ENCODE measurements at places on chromosomes 3 and 15.

DNA sequence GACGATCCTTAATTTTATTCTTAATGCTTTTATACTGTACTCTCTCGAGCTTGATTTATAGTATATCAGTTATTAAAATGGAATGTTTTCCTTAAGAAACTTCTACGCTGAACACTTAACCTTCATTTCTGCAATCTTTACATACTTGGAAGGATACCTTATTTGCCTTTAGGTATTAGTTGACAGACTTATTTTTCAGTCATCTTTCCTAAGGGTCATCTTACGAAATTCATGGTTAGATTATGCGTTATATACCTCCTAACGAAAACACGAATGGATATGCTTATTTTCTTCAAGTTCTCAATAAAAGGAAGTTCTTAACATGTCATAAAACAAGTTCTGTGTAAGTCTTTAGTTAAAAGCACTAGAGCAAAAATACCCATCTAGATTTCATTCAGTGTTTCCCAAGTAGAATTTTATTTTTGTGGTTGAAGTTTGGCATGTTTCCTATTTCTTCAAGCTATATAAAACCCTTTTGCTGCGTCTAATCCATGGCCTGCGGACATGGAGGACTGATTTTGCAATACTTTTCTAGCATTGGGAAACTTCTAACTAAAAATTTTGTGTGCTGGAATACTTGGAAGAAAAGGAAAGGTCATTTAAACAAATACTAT is 231.3 kb downstream of the TP63 start:
- DNase-seq: no peak

- DNase-seq: no peak
These were observed 3.6 kb downstream of the CLEC3B start for GRCh38 chr3:45029661-45030060.

GRCh38 chr3:151878465-151878864 is 5.0 kb downstream of the SUCNR1 start:
- DNase-seq: no peak

GRCh38 chr3:9669720-9670432 is 20.6 kb downstream of the MTMR14 start:
- no peak for DNase-seq

GRCh38 chr3:73509066-73509465 is 115.7 kb downstream of the PDZRN3 start:
- DNase-seq: no peak

DNA sequence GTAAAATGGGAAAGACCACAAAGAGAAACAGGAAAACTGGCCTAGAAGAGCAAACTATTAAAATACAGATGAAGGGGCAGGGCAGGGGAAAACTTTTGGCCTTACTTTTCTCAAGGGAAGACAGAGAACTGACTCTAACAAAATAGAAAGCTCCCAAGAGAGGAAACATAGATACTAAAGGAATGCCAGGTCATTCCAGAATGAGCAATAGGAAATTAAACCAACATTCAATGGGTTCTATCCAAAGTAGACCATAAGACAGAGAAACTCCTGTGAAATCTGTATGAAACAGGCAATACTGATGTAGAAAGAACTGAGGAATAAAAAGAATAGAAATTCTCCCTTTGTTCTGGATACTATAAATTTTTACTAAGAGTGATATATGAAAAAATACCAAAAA is 491.8 kb downstream of the MECOM start:
- no peak for DNase-seq

DNA sequence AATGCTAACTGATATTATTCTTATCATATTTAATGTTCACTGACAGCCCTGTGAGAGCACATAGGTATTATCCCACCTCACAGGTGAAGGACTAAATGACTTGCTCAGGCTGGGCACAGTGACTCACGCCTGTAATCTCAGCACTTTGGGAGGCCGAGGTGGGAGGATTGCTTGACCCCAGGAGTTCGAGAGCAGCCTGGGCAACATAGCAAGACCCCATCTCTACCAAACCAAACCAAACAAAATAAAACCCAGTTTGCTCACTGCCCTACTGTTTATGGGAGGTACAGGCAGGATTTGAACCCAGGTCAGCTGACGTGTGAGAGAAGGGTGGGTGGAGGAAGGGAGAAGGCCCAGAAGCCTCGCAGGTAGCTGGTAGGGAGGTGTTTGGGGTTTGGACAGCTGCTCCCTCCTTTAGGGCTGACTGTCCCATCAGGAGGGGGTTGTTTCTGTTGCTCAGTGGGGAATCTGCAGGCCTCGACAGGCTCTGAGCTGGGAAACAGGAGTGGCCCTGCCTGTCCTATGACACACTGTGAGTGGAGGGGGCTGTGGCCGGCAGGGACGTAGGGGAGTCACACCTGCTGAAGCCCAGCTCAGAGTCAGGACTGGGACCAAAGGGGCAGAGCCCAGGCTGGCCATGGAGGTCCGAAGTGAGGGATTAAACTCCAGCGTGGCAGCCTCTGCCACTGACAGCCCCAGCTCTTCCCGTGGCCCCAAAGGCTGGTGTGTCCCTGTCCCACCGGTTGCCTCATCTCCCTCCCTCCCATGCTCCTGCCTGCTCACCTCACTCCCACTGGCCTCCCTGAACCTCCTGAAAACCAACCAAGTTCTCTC is 25.3 kb downstream of the BHLHE40 start:
- no peak for DNase-seq

- no peak for DNase-seq
These were observed 1035.8 kb upstream of the CFAP20DC start for GRCh38 chr3:60085649-60086048.

GRCh38 chr3:48013288-48013980 is 2.8 kb downstream of the MAP4 start:
- DNase-seq: no peak

DNA sequence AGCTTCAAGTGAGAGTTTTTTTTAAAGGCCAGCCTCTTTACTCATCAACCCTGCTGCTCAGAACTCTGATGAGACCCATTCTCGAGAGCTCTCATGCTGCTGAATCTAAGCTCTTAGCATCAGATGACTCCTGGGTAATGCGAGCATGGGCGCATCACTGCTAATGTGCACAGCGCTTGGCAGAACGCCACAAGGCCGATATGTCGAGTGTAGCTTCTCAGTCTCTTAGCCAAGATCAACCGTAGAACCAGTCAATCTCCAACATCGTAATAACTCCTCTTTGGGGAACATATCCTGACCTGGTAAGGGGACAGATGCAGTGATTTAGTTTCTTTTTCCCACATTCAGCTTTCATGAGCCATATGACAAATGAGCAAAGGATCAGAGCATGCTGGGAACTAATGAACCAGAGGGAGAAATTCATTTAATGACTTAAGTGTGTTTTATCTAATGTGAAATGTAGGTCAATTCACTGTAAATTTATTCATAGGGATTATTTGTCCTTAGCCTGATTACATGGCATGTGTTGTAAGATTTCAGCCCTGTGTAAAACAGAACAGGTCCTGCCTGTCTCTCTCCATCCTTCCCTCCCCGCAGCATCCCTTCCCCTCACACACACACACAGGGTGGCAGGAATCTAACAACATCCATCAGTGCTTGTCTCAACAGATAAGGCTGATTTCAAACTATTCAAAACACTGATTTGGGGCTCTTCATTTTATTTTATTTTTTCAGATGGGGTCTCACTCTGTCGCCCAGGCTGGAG is 195.4 kb upstream of the C2CD4B start:
- no peak for DNase-seq

DNA sequence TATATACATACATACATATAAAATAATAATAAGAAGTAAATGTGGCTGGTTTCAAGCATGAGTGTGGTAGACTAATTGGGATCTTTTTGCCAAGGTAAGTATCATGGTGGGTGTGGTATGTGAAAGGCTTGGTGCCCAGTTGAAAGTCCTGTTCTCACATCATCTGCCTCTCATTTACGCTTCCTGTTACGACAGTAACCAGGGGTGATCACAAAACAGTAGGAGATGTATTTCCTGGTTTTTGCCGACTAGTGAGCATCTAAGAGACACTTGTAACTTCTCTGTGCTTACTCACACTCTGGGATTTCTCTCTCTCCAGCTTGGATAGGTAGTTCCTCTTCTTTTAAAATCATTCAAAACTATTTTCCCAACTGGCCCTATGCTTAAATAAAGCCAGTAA is 1028.3 kb upstream of the NR2F2 start:
- DNase-seq: no peak

DNA sequence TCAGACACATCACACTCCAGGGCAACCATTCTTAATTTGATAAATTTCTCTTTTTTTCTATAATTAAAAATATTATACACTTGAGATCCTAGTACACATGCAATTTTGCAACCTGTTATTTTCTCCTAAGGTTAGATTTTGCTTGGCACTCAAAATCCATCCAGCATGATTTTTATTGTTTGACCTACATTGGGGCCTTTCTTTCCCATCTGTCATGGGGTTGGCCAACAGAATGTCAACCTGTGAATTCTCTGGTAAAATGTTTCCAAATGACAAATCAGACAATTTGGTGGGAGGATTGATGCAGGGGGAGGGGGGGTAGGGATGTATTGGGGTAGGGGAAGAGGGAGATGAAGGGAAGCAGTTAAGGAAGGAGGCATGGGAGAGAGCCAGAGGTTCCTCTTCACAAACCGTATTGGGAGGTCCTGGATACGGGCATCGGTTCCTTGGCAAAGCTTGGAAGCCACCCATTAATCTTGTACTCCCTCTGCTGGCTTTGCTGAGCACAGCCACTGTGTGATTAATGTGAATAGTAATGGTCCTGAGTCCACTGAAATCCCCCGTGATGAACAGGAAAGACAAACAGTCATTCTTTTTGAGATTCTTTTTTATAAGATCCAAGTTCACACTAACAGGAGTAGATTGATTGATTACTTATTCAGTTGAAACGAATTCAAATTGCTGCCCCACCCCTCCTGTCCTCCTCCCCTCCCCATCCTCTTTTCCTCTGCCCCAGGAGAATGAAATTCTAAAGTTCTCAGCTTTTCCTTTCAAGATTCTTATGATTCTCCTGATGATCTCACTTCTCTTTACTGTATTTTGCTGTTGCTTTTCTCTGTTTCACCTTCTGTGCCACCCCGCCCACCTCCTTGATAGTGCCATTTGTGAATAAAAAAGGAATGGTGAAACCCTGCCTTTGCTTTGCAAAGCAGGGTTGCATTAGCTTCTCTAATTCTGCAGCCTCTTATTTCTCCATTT is 82.2 kb upstream of the SLC25A26 start:
- DNase-seq: no peak

DNA sequence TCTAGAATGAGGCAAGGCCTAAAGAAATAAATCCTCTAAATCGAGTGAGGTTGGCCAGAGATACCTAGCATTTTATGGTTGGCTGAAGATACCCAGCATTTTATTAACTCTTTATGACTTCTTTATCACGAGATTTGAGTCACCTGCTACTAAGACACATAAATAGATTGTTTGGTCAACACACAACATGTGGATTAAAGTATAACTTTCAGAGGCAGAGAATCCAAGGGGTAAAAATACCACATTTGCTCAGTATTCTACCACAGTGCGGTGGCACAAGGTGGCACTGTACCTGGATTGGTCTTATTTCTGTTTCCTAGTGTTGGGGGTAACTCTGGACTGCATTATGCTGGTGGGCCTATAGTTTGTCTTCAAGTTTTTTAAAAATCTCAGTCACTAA is 27.0 kb upstream of the VILL start:
- DNase-seq: no peak

DNA sequence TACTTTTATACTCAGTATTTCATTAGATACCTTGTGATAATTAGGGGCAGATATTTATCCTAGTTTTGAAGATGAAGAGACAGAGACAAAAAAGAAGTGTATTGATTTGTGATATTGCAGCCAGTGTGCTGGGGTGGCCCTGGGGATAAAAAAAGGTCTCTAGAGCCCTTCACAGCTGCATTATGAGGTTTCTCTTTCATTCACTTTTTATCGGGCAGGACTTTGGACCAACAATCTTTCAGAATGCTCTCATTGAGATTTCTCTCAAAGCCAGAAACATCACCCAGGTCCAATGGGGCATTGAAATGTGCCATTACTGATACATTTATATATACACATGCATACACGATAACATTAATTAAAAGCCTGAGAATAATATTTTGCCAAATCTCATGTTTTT is 20.5 kb upstream of the SELENOT start:
- DNase-seq: no peak

DNA sequence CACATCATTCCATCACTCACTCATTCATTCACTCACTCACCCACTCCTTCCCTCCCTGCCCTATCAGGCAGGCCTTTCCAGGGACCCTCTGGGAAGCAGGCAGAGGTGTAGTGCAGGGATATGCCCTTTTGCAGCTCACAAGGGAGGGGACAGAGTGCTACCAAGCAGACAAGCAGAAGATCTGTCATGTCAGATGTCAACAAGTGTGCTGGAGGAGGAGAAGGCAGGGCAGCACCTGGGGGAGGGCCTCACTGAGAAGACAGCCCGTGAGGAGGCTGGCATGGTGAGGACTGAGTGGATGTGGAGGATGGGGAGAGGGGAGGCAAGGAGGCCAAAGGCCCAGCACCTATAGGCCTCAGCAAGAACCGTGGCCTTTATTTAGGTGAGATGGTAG is 15.3 kb downstream of the ABTB1 start:
- no peak for DNase-seq

- DNase-seq: no peak
These were observed 29.1 kb upstream of the VIPR1 start for GRCh38 chr3:42473083-42473932.

GRCh38 chr15:83327041-83327440 is 42.6 kb upstream of the BNC1 start:
- no peak for DNase-seq

- no peak for DNase-seq
These were observed 112.7 kb downstream of the TNIK start for GRCh38 chr3:171347301-171348039.

- no peak for DNase-seq
These were observed 61.6 kb downstream of the OSTN start for GRCh38 chr3:191260431-191261303.

DNA sequence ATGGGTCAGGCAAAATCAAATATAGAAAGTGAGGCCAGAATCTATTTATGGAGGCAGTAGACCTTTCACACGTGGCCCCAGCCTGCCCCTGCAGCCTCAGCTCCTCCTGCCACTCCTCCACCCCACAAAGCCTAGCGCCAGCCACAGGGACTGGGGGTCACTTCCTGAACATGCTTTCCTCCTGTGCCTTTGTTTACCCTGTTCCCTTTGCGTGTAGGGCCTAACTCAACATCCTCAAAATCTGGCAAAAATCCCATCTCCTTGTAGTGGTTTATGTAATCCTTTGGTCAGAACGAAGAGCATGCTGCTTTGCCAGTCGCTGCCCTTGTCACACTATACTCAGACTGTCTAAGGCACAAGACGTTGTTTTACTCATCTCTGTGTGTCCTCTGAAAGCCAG is 39.6 kb downstream of the KBTBD12 start:
- DNase-seq: no peak

Measured in effector CD8-positive, alpha-beta T cell (primary cell).